ENCODE measurements at places on chromosomes 3 and 15.
A peak's percentile ranks its signal among the peaks of the same experiment; 100 is the strongest.

GRCh38 chr3:177824841-177825240 is 627.6 kb upstream of the TBL1XR1 start:
- no peak for DNase-seq

DNA sequence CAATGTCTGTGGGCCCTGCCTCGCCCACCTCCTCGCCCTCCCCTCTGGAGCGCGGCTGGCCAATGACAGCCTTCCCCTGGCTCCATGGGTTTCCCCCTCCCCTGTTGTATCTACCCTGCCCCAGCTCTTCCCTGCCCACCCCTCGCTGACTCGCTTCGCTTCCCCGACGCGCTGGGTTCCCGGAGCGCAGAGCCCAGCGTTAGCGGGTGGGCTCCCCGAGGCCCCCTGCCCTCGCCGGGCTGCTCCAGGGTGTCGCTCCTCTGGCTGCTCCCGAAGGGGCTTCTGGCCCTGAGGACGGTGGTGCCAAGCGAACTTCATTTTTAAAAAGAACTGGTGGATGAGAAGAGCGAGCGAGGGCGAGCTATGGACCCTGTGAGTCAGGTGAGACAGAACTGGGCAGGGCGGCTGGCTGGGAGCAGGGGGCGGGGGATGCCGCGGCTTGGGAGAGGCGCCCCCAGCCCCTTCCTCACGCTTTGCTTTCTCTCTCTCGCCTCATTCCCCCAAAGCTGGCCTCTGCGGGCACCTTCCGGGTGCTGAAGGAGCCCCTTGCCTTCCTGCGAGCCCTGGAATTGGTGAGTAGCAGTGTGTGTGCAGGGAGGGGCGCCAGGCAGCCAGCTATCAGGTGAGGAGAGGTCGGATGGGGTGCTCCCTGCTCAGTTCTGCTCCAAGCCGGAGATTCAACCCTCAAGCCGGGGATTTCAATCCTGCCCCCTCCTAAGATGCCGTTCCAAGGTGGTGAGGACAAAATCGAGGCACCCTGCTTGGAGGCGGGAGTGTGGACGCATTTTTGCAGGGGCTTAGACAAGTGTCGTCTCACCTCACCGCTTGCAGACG is at the start of gene SYNPR:
Gene SYNPR, plus strand, starts transcription at position 138 of the 834 bp plus-strand sequence.
- DNase-seq = no peak

DNA sequence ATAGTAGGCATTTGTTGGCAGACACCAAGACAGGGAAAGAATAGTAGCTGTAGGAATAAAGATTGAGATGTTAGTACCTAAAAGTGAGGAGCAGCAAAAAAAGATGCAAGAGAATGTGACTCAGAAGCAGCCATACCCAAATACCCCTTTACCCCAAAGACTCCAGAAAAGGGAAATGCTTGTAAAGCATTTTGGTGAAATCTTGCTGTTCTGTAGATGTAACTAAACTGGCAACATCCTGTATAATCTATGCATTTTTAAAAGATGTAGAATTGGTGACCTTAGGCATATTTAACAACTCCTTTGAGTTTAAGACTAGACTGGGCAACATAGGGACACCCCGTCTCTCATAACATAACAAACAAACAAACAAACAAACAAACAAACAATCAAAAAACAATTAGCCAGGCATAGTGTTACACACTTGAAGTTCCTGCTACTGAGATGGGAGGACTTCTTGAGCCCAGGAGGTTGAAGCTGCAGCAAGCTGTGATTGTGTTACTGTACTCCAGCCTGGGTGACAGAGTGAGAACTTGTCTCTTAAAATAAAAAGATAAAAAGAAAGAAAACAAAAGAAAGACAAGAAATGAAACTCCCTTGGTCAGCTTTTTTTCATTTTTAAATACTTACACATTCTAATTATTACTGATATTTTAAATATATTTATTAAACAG is 361.5 kb upstream of the KCNH8 start:
- no peak for DNase-seq

DNA sequence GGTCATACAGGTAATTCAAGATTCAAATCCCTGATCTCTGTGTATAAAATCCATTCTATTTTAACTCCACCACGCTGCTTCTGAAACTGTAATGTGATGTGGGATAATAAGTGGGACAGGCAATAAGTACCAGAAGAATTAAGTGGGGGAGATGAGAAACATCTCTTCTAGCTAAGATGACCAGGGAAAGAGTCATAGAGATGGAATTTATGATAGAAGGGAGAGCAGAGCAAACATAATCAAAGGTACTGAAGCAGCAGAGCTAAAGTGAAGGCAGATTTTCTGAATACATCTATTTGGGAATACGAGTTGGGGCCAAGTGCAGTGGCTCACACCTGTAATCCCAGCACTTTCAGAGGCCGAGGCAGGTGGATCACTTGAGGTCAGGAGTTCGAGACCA is 4.9 kb downstream of the MRPL47 start:
- no peak for DNase-seq

DNA sequence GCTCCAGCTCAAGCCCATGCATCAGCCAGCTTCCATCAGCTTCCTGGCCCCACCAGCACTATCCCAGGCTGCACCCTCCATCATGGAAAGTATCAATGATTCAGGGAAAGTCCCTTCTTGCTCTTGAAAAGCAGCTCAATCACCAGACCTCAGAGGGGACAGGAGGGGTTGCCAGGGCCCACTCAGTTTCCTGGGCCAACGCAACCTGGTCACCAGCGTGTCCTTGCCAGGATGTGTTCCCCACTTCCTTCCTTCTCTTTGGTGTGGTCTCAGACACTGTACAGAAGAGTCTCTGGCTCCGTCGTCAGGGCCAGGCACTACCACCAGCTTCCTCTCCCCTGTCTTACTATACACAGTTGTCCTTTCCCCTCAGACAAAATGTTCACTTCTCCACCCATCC is 3.0 kb downstream of the HDC start:
- DNase-seq = no peak

- DNase-seq = peak; percentile 61
Measured at GRCh38 chr3:73745526-73746191, 120.9 kb upstream of the PDZRN3 start.

DNA sequence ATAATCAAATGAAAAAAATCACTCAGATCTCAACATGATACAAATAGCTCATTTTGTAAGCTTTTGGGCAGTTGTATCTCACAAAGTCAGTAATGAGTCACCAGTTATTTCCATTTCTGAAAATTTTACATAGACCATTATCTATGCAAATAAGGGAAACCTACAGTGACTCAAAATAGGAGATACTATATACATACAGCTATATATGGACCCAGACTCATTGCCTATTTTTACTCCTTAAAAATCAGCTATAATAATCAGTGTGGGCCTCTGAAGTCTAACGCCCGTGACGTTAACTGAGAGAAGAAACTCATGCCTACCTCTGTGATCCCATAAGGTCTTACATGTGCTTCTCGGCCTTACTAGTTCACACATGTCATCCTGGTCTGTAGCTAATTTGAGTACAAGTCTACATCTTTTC is 31.6 kb downstream of the LRIG1 start:
- peak; percentile 70 for DNase-seq

GRCh38 chr3:16828815-16829214 is 55.9 kb upstream of the PLCL2 start:
- DNase-seq = peak; percentile 24

DNA sequence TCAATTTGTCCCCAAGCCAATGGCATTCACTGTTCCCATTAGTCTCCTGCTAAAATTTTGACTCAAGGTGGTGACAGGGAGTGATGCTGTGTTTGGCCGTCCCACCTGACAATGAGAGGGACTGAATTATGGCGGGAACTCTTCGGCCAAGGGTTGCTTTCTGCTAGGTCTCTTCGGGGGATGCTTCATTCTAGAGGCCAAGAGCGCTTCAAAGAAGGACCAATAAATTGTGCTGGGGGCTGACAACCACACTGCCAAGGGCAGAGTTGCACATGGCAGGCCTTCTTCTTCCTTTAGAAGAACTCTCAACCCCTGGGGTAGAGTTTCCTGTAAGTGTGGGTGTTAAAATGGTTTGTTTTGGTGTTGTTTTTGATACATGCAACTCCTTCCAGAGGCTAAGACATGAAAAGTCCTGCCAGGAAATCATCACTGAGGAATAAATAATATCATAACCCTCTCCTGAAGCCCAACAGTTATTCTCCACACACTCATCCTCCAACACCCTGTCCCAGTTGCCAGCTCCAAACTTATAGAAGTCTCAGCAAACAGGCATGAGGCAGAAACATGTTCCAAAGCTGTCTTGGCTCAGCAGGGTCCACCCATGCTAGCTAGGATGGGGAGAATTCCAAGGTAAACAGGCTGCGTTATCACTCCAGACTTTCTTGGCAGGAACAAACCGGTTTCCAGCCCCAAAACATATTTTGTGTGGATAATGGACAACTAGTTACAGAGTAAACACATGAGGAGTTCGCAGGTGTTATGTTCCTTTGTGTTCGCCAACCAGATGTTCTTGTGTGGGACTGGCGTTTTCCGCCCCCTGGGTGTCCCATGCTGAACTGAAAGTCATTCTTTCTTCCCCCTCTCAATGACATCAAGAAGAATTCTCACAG is 396.7 kb upstream of the RGMA start:
- DNase-seq = no peak

- no peak for DNase-seq
Measured at GRCh38 chr3:71022551-71023335, 560.8 kb downstream of the FOXP1 start.

- DNase-seq = peak; percentile 54
Measured at GRCh38 chr3:170331143-170331542, 26.4 kb upstream of the SKIL start.

DNA sequence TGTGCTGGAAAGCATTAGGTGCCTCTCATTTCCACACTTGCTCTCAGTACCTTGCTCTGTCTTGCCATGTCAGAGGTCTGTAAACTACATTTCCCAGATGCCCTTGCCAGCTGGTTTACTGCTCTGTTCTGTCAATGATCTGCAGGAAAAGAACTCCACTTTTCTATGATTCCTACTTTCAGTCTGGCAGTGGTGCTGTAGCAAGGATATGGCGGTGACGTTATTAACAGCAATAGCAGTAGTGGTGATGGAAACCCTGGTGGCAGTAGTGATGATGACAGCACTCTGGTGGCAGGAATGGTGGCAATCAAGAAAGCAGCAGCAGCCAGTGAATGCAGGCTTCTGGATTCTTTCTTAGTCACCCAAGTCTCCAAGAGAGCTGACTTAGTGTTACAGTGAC is 665.2 kb downstream of the DIPK2A start:
- no peak for DNase-seq

GRCh38 chr15:56327721-56328502 is 37.3 kb upstream of the TEX9 start:
- DNase-seq = no peak

- no peak for DNase-seq
Measured at GRCh38 chr3:3639078-3639477, 160.2 kb upstream of the LRRN1 start.

GRCh38 chr3:64935971-64936370 is 248.2 kb upstream of the ADAMTS9 start:
- DNase-seq = no peak

DNA sequence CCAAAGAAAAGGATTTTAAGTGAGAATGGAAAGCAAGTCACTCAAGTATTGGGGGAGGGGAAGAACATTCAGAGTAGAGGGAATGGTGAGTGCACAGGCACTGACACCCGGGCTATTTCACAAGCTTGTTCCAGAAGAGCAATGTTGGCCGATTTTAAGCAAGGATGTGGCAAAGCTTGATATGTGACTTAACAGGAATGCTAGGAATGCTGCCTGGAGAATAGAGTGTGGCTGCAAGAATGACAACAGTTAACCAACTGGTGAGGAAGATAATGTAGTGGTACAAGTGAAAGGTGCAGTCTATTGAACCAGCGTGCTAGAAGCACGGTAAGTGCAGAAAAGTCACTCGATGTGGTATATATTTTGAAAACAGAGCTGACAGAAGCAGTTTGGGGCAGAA is 6.2 kb upstream of the CCDC80 start:
- DNase-seq = no peak

DNA sequence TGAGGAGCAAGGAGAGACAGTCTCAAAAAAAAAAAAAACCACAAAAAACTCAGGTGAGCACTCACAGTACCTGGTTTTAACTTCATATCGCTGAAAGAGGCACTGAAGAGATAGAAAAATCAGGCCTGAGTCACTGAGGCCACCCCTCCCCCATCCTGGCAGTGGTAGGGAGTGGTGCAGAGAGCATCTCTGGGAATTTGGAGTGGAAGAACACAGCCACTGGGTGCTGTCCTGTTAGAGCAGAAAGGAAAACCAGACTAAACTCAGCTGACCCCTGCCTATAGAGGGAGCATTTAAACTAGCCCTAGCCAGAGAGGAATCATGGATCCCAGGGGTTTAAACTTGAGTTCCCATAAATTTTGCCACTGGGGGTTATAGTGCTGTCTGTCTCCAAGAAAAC is 22.2 kb upstream of the DNAJC13 start:
- no peak for DNase-seq

GRCh38 chr15:60039316-60039715 is 35.2 kb downstream of the FOXB1 start:
- DNase-seq = no peak

- DNase-seq = no peak
Measured at GRCh38 chr3:155391551-155391958, 98.1 kb upstream of the STRIT1 start.

DNA sequence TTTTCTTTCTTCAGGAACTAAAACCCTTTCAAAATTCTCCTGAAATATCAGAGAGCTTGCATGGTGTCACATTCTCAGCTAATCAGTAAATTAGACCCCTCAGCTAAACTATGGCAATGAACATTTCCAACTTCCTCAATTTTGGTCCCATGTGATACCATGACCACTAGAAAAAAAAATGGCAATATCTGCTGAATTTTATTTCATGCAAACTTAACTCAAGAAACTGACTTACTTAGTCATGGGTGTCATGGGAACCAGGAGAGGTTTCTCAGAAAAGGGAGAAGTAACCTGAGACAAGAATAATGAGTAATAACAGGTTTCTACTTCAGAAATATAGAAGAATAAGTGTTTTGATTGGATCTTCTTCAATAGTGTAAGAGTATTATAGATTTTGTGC is 784.6 kb upstream of the ALCAM start:
- DNase-seq = no peak

DNA sequence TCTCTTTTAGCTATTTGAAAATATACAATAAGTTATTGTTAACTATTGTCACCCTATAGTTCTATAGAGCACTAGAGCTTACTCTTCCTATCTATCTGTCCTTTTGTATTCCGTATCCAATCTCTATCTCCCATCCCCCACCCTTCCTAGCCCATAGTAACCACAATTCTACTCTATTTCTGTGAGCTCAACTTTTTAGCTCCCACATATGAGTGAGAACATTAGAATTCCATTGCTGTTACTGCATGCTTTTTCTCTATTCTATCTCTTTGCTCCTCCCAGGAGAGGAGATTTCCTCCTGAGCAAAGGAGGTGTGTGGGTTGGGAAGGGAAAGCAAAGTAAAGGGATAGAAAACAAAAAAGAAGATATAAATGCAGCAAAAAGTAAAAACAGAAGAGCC is 105.6 kb upstream of the SLC4A7 start:
- DNase-seq = no peak

Measured in NCI-H526 (cell line).